ENCODE measurements at places on chromosomes 1 and 21.

- DNase-seq: no peak
Measured at GRCh38 chr1:178487070-178487615, 9.6 kb downstream of the CLEC20A start.

GRCh38 chr1:39646232-39647081 is 7.0 kb upstream of the HEYL start:
- no peak for DNase-seq

DNA sequence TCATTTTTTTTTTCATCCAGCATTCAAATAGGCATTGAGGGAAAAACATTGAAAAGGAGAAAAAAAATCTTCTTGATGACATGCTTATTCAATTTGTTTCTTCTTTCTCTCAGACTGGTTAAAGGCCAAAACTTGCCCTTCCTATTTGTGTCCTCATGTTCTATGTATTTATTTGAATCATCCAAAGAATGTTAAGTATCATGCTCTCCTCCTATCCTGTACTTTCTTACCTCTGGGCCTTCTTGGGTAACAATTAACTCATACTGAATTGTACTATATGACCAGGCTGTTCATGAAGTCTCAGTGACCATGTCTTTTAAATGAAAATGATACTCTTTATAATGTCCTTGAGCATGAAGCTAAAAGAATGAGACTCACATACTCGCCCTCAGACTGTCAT is 36.5 kb upstream of the DENND1B start:
- no peak for DNase-seq

- peak; percentile 55 for DNase-seq
Measured at GRCh38 chr1:236534151-236534651, 10.4 kb downstream of the LGALS8 start.

GRCh38 chr1:14340002-14340785 is 258.3 kb upstream of the KAZN start:
- DNase-seq: no peak

GRCh38 chr1:190377294-190377693 is 100.4 kb downstream of the BRINP3 start:
- no peak for DNase-seq

DNA sequence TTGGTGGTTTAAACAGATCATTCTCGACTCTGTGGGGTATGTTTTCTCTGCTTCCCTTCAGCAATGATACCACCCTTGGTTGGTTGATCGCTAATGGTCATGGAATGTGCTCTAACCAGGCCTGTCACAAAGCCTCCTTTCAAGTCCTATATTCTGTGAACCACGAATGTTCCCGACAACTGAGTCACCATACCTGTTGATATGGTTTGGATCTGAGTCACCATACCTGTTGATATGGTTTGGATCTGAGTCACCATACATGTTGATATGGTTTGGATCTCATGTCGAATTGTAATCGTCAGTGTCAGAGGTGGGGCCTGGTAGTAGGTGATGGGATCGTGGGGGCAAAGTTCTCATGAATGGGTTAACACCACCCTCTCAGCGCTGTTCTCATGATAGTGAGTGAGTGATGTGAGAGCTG is 10.2 kb upstream of the CAMK2N1 start:
- DNase-seq: peak; percentile 51

GRCh38 chr1:179709841-179710329 is 33.2 kb upstream of the FAM163A start:
- DNase-seq: no peak

- DNase-seq: no peak
Measured at GRCh38 chr1:108152782-108153222, 47.3 kb downstream of the SLC25A24 start.

- DNase-seq: no peak
Measured at GRCh38 chr1:112800289-112800688, 85.2 kb upstream of the PPM1J start.

DNA sequence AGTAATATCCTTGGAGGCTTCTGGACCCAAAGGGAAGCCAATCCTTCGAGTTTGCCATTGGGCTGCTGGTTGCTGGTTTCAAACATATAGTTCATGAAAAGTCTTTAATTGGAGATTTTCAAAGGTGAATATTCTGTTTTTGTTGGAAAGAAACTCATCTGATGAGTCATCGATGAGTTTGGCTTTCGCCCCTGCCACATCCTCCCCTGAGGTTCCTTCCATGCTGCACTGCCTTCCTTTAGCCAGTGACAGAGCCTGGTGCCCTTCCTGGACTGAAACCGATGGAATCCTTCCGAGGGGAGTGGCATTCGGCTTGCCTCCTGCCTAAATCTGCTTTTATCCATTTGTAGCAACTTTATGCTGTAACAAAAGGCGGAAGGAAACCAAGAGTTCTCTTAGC is 550.0 kb downstream of the KIF26B start:
- no peak for DNase-seq

- no peak for DNase-seq
Measured at GRCh38 chr1:54013393-54014008, 4.5 kb downstream of the LDLRAD1 start.

GRCh38 chr21:17454315-17455027 is 58.4 kb upstream of the CXADR start:
- peak; percentile 83 for DNase-seq

DNA sequence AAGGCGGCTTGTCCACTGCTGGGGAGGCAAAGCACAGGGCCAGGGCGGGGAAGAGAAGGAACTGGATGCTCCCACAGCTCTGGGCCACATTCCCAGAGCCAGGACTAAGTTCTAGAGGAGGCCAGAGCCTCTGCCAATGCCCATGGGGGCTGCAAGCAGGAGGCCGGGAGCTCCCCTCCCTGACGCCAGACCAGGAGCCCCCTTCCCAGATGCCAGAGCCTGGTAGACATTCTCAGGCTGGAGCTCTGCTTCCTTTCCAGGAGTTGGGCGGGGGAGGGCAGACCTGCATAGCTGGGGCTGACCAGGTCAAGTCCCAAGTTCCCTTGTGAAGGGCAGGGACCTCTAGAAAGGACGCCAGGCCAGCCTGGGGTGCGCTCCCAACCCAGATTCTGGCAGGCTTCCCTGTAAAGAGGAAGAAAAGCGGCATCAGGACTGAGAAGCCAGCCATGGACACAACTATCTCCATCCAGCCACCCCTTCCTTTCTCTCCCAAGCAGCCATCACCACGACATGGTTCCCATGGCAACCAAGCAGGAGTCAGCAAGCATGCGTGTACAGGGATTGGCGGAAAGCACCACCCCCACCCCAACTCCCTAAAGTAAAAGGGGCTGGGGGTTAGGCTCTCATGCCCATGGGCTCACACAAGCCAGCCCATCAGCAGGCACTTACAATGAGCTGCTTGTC is 13.4 kb downstream of the KIF21B start:
- DNase-seq: no peak

- peak; percentile 26 for DNase-seq
Measured at GRCh38 chr1:35717911-35718476, 690 bp downstream of the C1orf216 start.

GRCh38 chr1:116826818-116827606 is 72.8 kb downstream of the CD2 start:
- DNase-seq: peak; percentile 74

DNA sequence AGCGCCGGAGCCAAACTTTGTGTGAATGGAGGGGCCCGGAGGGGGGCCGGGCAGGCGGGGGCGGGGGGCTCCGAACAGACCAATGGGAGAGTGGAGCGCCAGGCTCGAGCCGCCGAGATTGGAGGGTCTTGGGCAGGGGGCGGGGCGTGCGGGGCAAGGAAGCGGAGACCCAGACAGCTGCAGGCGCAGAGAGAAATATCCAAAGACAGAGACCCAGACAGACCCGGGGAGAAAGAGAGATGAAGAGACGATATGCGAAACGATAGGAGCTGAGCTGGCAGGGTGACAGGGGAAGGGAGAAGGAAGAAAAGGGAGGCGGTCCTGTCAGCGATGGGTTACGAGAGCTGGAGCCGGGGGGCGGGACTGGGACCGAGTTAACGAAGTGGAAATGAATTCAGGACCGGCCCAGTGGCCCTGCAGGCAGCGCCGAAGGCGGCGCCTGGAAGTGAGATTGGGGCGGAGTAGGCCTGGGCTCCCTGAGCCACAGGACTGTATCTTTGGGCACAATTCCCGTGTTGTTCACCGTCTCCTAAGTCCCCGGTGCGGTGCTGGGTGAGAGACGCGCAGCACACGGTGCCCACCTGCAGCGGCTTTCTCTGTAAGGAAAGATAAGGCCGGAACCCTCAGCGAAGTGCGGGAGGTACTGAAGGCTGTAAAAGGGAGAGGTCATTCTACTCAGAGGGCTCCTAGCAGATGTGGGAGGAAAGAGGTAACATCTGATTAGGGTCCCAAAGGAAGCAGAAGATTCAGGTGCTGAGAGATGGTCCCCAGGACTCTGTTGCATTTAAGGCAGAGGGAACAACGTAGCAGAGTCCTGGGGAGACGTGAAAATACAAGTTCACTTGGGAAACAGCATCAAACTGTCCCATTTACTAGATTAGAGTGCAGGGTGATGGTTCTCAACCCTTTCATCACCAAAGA is 543 bp upstream of the KCNJ10 start:
- DNase-seq: peak; percentile 79

DNA sequence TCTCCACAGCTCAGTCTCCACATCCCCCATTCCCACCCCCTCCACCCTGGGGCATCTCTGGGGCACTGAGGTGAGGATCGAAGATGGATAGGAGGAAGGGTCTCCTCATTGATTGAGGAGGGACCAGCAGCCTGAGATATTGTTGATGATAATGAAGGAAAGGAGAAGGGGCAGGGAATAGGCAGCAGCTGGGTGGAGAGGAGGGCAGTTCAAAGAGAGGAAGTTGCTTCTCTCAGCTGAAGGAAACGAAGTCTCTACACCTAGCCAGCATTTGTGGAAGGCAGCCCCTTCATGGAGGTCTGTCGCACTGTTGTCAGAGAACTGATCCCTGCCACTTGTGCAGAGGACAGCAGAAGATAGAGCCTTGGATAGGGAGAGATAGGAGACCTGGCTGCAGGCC is 5.7 kb downstream of the KNCN start:
- DNase-seq: no peak

DNA sequence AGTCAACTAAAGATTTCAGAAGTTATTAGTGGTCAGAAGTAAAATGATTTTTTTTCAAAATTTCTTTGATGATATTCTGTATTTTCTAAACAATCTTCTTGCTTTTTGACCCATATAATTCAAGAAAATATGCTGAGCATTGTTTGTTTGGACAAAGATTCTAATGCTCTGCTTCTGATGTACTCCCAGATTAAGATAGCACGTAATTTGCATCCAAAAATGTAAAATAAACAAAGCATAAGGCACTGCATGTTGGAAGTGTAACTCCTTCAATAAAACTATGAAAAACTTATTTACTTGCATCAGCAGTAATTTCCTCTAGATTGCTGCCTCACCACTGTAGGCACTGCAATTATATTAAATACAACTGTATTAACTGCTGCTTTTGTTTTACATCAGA is 1054.1 kb downstream of the TTLL7 start:
- DNase-seq: no peak

DNA sequence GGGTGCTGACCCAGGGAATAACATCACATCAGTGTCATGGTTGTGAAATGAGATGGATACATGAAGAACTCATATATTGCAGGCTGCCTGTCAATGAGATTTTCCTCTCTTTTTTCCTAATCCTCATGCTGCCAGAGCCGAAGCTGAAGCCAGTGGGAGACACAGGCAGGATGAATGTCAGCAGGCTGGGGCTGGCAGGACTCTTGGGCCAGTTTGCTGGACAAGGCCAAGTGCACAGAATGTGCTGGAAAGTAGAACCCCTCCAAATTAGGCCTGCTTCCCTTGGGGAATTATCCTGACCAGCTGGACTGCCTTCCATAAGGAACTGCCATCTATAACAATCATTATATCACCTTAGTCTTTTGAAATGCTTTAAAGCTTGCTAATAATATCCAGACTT is 31.4 kb downstream of the SLC44A3 start:
- no peak for DNase-seq

GRCh38 chr1:165408518-165408917 is 36.4 kb downstream of the RXRG start:
- peak; percentile 25 for DNase-seq
